Ammon's horn (tissue), 1 donor: ENCODE measurements at places on chromosomes 13 and 19.

GRCh38 chr19:5314012-5314906, 26.4 kb downstream of the PTPRS start:
- DNase-seq, result no peak

DNA sequence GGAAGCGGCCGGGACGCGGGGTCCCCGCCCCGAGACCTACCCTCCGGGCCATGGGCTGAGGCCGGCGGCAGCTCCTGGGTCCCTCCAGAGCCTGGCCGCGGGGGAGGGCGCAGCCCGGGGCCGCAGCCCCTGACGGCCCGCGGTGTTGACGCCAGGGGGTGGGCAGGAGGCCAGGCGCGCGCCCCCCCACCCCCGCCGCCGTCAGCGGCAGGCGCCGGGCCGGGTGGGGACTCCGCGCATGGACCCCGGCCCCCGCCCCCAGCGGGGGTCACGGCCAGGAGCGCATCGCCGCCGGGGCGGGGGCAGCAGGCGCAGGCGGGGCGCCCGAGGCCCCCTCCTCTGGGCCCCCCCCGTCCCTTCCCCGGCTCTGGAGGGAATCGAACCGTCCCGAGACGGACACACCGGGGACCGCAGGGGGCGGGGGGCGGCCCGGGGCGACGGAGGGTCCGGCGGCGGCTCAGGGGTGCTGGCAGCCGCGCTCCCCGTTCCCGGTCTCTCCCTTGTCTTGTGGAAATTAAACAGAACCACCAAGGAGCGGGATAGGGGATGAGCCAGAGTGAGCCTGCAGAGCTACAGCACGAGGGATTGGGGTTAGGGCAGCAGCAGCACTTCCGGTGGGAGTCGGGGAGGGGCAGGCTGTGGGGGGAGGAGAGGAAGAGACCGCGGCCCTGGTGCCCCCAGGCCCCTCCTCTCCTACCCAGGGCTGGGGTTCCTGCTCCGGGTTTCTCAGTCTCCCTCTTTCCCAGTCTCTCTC, at the start of gene MEIS3:
Gene MEIS3, minus strand, starts transcription at position 498 of the 754 bp plus-strand sequence. Its CDS starts 446 bp downstream, at position 52.
- DNase-seq, result no peak

DNA sequence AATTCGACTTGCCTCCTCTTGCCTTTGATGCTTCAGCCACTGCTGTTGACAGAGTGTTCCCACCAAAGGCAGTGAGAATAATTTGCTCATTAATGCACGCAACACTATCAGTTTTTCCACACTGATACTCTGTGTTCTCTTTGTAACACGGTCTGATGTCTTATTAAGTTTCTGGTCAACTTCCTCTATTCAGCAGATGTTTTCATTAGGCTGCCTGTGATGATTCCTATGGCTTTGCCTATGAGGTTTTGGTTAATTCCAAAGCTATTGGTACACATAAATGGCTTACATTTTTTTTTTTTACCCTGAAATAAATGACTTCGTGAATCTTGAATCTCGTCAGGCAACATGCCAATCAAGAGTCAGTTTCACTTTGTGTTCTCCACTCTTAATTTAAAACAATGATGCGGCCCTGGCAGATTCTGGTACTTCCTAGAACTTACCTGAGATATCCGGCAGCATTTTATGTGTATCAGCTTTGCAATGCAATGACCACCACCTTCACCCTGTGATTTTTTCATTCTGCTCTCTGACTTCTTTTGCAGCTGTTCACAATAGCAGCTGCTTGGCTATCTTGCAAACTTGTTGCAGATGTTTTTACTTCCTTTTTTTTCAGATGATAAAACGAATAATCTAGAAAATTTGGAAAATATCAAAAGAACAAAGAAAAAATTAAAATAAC, 27.5 kb upstream of the KL start:
- no peak for DNase-seq

DNA sequence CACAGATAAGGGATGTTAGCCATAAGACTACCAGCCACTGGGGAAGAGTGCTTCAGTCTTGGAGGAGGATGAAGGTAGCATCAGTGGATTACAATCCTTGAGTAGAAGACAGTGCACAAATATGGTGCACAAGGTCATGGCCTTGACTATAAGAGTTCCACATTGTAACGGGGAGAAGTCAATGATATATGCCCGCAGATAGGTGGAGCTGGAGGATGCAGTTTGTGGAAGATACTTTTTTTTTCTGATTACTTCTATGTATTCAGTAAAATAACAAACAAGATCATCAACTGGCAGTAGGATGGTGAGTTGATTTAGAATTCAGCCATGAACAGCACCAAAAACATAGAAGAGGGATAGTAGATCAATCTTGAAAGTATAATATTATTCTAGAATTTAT, 926.8 kb upstream of the MIR17HG start:
- no peak for DNase-seq

DNA sequence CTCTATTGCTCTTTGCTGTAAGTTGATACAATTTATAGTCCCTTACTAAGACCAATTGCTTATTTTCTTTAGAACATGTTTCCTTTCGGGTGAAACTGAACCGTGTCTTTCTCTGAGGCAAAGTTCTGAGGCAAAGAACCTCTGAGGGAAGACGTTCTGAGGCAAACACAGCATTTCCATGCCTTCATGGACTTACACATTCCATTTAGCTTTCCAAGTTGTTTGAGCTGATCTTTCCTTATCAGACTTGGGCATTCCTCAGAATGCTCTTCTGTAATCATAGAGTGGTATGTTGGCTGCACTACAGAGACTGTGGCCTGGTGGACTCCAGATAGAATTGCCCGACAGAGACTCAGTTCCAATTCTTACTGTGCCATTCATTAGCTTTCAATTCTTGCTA, 579.1 kb downstream of the KCTD12 start:
- DNase-seq, result no peak

DNA sequence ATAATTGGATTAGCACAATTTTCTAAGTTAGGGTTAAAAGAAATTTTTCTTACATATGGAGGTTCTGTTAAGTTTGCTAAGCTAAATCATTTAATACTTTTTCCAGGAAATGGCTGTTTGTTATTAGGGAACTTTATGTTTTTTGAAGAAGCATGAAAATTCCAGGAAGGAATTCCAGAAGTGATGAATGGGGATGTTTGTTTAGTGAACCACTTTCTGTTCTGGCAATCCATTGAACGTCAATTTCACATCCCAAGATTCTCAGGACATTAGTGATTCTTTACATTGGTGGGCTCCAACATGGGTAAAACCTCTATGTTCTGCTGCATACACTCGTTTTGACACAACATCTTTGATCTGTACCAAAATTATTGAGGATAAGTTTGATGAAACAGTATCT, 534.4 kb downstream of the IRS2 start:
- no peak for DNase-seq

GRCh38 chr19:16888629-16889365, at the start of gene F2RL3:
Gene F2RL3, plus strand, starts transcription at chr19:16888999. Its CDS starts 191 bp downstream, at chr19:16889190.
- DNase-seq, result no peak

- no peak for DNase-seq
Observed at GRCh38 chr19:51327066-51328001, 14.6 kb downstream of the VSIG10L start.

DNA sequence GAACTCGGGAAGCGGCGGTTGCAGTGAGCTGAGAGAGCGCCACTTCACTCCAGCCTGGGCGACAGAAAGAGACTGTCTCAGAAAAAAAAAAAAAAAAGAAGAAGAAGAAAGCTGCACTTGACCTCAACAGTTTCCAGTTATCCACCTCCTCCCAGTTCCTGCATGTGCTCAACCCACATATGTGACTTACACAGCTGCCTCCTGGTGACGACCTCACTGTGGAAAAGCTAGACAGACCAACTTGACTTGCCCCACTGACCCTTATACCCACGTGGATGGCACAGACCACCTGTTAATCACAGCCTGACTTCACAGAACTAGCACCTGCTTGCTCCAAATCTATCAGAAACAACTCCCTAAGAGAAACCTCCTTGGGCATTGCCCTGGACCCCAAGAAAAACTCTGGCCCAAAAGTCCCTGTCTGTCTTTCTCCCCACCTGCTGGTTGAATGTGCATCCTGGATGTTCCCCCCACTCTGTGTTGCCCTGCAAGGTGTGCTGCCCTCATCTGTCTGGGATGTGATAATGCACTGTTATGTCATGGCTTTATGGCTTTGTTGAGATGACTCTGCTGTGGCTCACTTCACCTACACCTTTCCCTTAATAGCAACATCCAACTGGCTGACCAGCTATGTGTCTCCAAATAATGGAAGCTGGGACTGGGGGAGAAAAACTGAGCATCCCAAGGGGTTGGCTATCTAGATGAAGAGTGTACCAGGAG, 2.8 kb downstream of the ZNF20 start:
- DNase-seq, result no peak

- no peak for DNase-seq
Observed at GRCh38 chr13:60973529-60973928, 442.1 kb downstream of the PCDH20 start.

DNA sequence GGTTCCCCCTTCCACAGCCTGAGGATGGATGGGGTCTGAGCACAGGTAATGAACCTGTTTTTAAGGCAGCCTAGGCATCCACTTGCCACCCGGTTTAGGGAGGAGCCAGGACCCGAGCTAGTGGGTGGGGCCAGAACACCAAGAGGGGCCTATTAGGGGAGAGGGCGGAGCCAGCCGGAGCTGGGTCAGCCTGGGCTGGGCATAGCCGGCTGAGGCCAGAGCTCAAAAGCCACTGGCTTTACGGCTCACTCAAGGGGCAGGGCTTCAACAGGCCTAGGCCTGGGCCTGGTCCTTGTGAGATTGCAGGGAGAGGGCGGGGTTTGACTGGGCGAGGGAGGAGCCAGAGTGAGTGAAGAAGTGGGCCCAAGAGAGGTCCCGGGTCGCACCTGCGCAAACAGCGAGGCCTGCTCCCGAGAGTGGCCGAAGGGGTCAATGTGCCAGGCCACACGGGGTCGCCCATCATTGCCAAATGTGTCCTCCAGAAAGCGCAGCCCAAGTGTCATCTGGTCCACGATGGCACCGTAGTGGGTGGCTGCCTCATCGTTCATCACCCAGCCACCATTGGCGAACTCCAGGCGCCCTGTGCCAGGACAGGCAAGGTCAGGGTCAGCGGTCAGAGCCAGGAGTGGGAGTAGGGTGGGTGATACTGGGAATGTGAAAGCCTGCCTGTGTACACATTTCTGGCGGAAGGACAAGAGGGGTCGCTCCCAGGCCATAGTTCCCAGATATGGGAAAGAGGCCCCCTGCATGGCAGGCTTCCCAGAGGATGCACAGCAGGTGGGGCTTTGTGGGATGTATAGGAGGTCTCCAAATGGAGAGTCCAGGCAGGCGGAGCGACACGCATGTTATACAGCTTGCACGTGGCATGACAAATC, 1.9 kb downstream of the MAN2B1 start:
- DNase-seq, result no peak

GRCh38 chr19:47111006-47111621, 2.5 kb downstream of the ZC3H4 start:
- peak; percentile 36 for DNase-seq
